Coronary artery (tissue), 2 donors: ENCODE measurements at places on chromosomes 16 and 17.

DNA sequence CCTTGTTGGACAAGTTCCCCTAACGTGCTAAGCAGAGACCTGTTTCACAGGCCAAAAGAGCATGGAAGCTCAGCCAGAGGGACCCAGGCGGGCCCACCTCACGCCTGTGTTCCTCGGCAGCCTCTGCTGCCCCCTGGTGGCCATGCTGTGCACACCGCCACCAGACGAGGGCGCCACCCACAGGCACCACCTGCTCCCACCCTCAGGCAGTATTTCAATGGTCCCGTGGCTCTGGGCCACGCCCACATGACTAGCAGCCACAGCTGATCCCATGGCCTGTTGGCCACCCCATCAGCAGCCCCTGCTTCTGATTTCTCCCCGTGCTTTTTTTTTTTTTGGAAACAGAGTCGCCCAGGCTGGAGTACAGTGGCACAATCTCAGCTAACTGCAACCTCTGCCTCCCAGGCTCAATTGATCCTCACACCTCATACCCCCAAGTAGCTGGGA is 18.9 kb downstream of the MPG start:
- peak; percentile 94 for DNase-seq

DNA sequence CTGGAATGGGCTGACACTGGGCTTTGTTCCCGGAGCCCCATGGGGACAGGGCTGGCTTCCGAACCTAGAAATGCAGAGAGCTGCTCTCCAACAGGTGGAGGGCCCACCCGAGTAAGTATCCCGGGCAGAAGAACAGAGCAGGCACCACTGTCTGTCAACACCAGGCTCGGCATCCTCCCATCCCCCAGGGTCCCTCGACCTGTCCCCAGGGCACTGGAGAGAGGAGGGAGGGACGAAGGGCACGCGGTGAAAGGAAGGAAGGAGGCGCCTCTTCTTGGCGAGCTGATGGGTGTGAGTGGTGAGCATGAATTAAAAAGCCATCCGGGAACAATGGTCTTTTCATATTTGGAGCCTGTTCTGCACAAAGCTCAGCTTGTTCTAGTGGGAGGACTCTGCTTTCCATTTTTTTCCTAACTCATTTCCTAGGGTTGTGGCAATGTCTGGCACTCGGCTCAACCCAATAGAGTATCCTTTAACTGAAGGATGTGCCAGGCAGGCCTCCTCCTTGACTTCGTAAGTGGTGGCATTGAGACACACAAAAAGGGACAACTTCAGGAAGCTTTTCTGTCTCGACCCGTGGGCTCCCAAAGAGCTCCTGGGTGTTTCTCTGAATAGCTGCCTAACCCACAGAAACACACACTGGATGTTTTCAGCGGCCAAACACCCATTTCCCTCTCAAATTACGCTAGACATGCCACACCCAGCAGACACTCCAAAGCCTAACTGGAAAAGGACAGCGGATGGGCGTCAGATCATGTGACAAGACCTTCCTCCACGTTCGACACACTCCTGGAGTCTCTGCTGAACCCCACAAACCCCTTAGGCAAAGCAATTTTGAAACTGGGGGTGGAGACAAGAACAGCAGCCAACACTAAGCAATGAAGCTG is 47.7 kb downstream of the ZFHX3 start:
- DNase-seq = peak; percentile 82

DNA sequence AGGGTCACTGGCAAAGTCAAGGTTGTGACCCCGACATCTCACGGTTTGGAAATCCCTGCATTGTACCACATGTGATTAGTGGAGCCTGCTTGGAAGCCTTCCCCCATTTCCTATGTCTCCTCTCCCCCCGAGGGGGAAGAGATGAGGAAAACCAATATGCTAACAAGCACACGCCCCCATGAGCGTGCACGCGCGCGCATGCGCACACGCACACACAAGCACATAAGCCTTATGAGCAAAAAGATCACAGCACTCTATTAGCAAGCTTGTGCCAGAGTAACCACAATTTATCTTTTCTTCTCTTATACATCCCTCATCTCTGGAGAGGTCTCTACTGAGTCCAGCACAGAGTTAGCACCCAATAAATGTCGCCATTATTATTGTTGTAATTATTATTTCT is 31.8 kb upstream of the MMP2 start:
- no peak for DNase-seq

GRCh38 chr16:59148056-59148768 is 414.1 kb upstream of the GOT2 start:
- DNase-seq = no peak

DNA sequence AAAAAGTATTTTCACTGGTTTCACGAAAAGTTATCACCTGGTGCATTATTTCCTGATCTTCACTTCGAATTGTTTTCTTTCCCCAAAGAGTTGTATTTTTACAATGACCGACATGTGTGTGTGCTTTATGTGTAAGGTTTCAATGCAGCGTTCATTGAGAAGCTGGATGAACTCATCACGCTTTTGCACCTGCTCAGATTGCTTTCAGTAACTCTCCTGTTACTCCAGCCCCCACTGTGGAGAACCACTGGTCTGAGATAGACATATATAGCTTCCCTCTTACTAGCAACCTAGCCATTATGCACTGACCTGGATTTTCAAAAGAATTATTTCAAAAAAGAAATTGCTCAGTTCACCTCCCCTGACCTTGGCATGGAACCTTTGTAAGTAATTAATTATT is 178.3 kb upstream of the CHMP6 start:
- no peak for DNase-seq

DNA sequence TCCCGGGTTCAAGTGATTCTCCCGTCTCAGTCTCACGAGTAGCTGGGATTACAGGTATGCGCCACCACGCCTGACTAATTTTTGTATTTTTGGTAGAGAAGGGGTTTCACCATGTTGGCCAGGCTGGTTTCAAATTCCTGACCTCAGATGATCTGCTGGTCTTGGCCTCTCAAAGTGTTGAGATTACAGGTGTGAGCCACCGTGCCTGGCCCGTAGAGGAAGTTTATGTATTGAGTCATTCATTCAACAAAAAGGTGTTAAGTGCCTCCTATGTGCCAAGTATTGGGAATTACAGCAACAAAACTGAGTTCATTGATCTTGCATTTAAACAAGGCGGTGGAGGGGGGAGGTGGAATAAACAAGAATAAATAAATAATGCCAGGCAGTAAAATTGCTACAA is 10.2 kb upstream of the CNOT1 start:
- DNase-seq = no peak

DNA sequence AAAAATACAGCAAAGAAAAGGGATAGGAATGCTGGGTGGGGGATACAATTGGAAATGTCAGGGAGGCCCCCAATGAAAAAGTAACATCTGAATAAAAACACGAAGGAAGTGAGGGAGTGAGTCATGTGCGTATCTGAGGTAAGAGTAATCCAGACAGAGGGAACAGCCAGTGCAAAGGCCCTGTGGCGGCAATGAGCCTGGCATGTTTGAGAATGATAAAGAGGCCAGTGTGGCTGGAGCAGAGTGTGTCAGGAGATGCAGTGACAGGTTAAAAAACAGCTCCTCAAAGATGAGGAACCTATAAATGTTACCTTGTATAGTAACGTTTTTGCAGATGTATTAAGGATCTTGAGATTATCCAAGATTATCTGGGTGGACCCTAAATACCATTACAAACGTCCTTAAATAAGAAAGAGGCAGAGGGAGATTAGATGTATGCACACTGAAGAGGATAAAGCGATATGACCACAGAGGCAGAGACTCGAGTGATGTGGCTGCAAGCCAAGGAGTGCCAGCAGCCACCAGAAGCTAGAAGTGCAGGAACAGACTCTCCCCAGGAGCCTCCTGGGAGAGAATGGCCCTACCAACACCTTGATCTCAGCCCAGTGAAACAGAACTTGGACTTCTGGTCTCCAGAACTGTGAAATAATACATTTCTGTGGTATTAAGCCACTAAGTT is 17.8 kb upstream of the SLC35B1 start:
- DNase-seq = no peak

GRCh38 chr16:16183562-16183961 is 39.7 kb downstream of the ABCC6 start:
- no peak for DNase-seq

GRCh38 chr17:27471321-27472269 is 15.3 kb downstream of the KSR1 start:
- no peak for DNase-seq

GRCh38 chr17:1873418-1873817 is 43.6 kb downstream of the RPA1 start:
- no peak for DNase-seq
